ENCODE measurements at places on chromosomes 11 and 22.

DNA sequence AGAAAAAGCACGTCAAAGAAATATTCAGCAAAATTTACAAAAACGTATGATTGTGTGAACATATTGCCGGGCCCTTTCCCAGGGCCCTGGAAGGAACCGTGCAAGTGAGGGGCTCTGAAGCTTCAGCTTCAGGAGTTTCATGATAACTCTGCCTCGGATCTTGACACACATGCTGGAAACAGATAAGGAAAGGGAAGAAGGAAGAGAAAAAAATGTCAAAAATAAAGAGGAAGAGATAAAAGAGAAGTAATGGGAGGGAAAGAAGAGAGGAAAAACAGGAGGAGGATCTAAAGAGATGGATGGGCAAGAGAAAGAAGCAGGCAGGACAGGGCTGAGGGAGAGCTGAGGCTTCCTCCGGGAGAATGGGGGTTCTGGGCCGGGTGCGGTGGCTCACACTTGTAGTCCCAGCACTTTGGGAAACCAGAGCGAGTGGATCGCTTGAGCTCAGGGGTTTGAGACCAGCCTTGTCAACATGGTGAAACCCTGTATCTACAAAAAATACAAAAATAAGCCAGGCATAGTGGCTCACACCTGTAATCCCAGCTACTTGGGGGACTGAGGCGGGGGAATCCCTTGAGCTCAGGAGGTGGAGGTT is 2.7 kb upstream of the TMPRSS4 start:
- DNase-seq: no peak

GRCh38 chr11:19426756-19427403 is 186.1 kb upstream of the E2F8 start:
- no peak for DNase-seq

DNA sequence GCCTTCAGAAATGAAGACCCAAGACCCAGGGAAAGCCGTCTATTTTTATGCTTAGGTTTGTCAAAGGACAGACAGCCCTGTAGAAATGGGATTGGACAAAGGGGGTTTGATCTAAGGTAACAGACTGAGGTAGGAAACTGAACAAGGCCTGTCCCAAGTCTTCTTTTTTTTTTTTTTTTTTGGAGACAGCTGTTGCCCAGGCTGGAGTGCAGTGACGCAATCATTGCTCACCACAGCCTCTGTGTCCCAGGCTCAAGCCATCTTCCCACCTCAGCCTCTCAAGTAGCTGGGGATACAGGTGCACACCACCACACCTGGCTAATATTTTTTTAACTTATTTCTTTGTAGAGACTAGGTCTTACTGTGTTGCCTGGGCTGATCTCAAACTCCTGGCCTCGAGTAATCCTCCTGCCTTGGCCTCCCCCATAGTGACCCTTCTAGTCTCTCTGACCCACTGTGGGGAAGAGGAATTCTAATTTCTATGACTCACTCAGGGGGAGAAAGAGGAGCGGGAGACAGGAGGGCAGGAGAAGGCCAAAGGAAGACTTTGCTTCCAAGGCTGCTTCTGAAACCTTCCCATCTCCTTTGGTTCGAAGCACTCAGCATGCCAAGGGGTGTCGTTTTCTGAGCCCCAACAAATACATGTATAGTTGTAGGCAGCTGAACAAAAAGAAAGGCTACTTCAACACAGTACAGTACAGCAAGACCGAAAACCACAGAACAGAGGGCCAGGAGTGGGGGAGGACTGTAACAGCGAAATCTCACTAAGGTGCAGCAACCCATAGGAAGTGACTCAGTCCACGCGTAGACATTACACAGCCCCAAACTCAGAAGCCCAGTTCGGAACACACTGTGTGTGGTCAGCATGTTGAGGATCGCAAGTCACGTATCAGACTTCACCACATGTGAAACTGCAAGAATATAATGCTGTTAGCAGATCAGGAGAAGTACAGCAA is 872 bp downstream of the TMA7B start:
- no peak for DNase-seq

- DNase-seq: no peak
Observed at GRCh38 chr11:80995523-80995922, 1554.7 kb upstream of the TENM4 start.

GRCh38 chr11:22471385-22471784 is 133.2 kb downstream of the SLC17A6 start:
- DNase-seq: no peak

Data from NCI-H446 (cell line).